ENCODE measurements at places on chromosomes 7 and 10.

GRCh38 chr7:66583490-66584110 is 45.1 kb upstream of the KCTD7 start:
- H3K4me1 ChIP-seq = peaks cover 40% of the 10 kb centered on the region
- no peak for DNase-seq
- H3K27me3 ChIP-seq = no peaks in the 10 kb centered on the region

GRCh38 chr7:113202284-113202683 is 83.9 kb upstream of the SMIM30 start:
- H3K27ac ChIP-seq = no peak overlapping the region
- no peaks in the 10 kb centered on the region for H3K27me3 ChIP-seq
- H3K4me3 ChIP-seq = no peak overlapping the region
- no peaks in the 10 kb centered on the region for H3K36me3 ChIP-seq
- DNase-seq = no peak

DNA sequence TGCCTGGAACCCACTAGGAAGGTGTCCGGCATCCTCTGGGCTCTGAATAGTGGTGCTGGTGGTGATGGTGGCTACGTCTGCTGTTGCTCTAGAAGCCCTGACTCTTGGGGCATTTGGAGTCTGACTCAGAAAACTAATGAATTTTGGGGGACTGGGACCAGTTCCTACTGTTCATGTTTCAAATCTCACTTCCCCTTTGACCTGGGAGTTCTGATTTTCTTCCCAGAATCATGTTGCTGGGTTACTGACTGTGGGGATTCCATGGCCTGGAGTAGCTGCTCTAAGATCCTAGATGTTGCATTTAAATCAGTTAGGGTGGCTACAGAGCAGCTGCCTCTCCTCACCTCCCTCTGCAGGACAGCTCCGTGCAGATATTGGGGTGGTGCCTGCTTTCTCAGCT is 3.2 kb downstream of the TSPAN33 start:
- H3K4me1 ChIP-seq = peaks cover 22% of the 10 kb centered on the region
- no peak for DNase-seq
- H3K36me3 ChIP-seq = peaks cover 2% of the 10 kb centered on the region

DNA sequence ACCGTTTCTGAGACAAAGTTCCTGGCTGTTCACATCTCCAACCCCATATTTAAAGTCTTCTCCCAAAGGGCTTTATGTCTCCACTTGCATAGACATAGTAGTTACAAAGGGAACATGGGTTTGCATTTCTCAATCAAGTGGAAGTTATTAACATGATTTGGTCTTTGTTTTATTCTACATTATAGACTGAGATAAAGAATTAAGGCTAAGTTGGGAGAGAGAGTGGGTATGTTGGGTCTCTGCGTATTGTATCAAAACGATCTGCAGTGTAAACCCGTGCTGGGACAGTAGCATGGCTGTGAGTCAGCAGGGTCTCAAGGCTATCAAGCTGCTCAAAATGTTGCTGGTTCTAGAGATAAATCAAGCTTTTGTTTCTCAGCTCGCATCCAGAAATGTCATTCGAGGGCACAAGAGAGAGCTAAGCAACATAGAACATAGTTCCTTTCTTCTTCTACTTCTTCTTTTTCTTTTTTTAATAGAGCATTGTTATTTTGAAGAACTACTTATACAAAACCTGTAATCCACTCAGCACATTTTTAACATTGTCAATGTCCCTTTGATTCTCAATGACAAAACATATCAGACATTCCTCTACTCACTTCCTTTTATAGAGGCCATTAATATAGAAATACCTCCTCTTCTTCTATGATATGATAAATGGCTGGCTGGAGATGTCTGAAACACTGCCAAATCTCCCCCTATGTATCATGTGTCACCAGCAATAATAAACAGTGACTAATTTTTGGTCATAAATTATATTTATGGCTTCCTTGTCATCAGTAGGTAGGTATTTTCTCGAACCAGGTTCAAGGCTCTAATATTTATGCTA is 34.5 kb upstream of the RHOBTB1 start:
- no peak overlapping the region for H3K4me3 ChIP-seq
- no peak overlapping the region for H3K27ac ChIP-seq
- H3K4me1 ChIP-seq = no peaks in the 10 kb centered on the region
- DNase-seq = no peak
- H3K27me3 ChIP-seq = peaks cover 10% of the 10 kb centered on the region
- no peaks in the 10 kb centered on the region for H3K36me3 ChIP-seq

DNA sequence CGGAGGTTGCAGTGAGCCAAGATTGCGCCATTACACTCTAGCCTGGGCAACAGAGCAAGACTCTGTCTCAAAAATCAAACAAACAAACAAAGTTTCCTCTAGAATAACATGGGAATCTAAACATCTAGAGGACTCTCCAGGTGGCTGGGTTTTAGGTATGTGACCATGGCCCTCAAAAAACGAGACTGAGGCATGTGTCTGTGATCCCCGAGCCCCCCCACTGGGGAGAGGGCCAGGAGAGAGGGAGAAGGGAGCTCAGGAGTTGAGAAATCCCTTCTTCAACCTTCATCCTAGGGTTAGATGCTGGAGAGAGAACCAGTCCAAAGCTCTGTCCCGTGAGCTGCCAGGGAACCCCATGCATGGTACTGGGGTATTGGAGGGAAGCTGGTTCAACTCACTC is 188.0 kb upstream of the LYZL2 start:
- H3K27ac ChIP-seq = no peak overlapping the region
- no peaks in the 10 kb centered on the region for H3K27me3 ChIP-seq
- H3K4me3 ChIP-seq = no peak overlapping the region
- no peak for DNase-seq
- H3K36me3 ChIP-seq = peaks cover 2% of the 10 kb centered on the region

GRCh38 chr10:74743401-74743800 is 83.0 kb upstream of the KAT6B start:
- no peak overlapping the region for H3K27ac ChIP-seq
- H3K36me3 ChIP-seq = no peaks in the 10 kb centered on the region
- H3K27me3 ChIP-seq = no peaks in the 10 kb centered on the region

DNA sequence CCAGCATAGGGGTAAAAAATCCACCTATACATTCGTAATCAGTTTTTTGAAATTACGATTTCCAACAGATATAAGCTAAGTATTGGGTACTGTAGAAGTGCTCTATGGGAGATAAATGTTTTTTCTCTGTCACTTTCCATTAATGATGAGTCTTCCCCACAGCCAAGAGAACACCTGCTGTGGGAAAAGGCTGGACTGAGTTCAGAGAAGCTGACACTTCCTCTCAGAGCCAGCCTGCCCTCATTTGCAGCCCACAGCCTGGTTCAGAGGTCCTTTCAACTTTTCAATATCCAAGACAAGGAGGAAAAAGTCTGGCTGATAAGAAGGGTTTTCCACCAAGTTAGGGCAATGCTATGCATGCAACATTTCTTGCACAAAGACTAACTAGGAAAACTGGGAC is 64.5 kb upstream of the DNAJB12 start:
- H3K4me3 ChIP-seq = no peak overlapping the region
- H3K27me3 ChIP-seq = no peaks in the 10 kb centered on the region
- H3K4me1 ChIP-seq = no peaks in the 10 kb centered on the region
- no peak for DNase-seq
- no peak overlapping the region for H3K27ac ChIP-seq

DNA sequence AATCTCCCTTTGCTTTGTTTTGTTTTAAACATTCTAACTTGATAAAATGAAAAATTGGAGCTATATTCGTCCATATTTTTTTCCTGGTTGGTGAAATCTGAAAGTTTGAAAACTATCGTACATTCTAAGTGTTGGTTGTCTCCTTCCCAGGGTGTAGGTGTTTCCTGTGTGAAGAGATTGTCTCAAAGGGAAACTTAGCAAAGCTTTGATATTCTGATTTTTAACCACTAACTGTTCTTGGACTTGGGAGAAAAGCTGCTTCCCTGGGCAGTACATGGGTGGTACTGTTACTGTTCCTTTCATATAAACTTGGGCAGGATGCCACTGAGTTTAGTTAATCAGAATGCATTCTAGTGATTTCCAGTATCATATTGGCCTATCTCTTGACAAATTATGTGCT is 253.5 kb upstream of the LRGUK start:
- peak overlapping the region; percentile 2 for H3K4me3 ChIP-seq
- H3K4me1 ChIP-seq = peaks cover 76% of the 10 kb centered on the region
- no peaks in the 10 kb centered on the region for H3K27me3 ChIP-seq
- no peak overlapping the region for H3K27ac ChIP-seq
- peaks cover 2% of the 10 kb centered on the region for H3K36me3 ChIP-seq
- no peak for DNase-seq
